NCI-H82 (cell line): ENCODE measurements at places on chromosomes 16 and 17.

DNA sequence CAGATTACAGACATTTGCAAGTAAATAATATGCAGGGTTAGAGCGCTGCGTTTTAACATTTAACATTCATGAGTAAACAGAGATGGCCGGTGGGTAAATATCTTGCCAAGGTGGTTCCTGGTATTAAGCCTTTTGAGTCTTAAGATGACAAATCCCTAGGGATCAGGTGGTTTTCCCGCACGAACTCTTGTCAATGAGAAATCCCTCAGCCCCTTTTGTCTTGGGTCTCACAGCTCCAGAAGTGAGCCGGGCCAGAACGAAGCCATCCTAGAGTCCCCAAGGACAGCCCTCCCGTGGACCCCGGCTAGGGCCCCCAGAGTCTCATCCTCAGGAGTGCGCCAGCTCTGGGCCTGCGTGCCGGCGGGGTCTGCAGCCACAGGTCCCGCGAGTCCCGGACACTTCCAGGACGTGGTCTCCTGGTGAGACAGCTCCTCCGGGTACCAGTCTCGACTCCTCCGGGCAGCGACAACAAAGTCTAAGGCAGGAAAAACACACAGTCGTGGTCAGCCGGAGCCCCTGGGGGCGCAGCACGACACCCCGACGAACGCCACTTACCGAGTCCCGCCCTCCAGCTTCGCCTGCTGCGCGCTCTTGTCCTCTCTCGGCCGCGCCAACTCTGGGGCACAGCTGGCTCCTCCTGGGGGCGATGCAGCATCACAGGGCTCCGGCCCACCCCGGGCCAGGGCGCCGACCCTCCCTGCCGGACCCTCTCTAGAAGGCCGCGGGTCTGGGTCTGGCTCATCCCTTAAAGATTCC lies 13.3 kb downstream of the MIS12 start:
- DNase-seq, result peak; percentile 54

DNA sequence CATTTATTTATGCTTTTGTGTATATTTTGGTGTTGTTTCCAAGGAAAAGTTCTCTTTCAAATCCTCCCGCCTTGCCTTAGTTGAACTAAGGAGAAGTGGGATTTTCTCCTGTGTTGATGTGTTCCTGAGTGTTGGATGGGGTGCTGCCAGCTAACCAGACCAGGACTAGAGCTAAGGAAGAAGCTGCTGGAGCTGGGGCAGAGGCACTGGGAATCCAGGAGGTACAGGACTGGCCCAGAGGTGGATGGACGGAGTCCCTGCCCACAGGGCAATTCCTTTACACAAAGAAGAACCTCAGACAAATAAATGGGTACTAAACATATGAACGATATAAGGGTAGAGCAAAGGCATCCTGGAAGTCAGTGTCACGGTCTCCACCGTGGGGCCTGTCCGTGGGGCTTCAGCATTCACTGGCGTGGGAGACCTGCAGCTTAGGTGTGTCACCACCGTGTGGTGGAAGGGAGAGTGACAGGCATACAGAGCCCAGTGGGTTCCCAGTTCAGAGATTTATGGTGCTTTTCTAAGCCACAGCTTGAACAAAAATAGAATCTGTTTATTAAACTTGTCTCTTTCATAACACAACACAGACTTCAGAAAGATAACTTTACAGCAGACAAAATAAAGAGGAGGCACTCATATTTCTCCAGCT lies 270.7 kb downstream of the NTN1 start:
- DNase-seq, result peak; percentile 58

DNA sequence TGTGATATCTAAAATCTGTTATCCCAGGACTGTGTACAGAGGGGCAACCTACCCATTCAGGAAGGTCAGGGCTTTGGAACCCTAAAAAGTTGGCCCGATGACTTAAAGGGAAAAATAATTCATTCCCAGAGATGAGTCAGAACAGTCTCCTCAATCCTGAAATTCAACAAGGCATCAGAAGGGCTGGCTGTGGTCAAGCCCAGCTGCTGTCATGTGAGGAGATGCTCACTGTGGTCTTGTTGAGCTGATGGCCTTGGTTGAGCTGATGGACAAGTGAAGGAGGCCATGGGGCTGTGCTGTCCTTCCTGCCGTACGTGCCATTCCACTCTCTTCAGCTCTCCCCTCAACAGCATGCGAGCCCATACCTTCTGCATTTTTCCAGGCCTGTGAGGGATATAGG lies 20.9 kb upstream of the DRG2 start:
- no peak for DNase-seq

GRCh38 chr16:78460428-78460827 lies 361.0 kb downstream of the WWOX start:
- DNase-seq, result no peak

- no peak for DNase-seq
Observed at GRCh38 chr17:8572764-8573163, 57.8 kb downstream of the MYH10 start.

DNA sequence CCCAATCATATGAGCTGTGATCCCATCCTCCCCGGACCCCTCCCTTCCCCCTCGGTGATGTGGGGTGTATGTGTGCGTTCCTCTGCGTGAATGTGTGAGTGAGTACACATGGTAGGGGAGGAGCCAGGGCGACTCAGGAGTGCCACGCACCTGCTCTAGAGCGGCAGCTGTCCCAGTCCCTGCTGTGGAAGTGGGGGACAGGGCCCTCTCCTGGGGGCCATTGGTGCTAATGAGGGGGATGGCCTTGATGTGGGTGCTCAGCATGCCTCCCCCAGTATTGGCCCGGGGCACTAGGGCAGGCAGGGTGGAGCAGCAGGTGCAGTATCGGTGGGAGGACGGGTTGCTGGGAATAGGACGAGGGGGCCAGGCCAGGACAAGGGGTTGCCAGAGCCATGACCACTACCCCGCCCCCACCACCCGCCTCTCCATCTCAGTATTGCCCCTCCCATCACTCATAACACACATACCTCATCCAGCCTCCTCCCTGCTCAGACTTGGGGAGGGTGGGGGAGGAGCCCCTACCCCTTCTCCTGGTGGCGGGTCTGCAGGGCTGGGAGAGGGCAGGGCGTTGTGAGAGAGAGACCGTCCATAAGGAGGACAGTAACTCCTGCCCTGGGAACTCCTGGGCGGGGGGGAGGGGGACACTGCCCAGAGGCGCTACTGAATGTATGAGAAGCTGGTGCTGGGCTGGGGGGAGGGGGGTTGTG lies 8.5 kb downstream of the NR1D1 start:
- DNase-seq, result peak; percentile 73

DNA sequence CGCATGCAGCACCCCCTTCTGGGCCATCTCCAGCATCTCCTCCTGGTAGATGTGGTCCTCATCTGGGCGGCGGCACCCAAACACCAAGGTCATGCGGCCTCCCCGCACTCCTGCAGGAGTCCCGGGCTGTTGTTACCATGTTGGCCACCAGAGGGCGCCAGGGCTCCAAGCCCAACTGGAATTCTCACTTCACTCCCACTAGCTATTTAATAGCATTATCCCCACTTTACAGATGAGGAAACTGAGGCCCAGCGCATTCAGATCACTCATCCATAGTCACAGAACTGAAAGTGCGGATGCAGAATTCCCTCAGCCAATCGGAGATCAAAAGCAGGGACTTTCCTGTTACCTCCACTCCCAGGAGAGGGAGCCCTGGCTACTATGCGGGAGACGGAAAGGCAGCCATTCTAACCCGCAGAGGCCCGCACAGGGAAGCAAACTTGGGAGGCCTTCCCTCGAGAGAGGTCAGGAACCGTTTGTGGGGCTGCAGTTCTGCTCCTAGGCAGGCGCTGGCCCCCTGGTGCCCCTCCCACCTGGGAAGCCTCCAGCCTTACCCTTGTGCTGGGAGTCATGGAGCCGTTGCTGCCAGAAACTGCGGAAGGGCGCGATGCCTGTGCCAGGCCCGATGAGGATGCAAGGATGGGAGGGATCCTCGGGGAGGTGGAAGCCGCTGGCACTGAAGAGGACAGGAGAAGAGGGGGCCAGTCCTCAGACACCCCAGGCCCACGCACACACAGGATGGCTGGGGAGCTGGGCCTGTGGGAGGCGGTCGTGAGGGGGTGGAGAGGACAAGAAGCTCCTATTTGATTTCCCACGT lies 40.1 kb downstream of the NOS2 start:
- DNase-seq, result peak; percentile 80

- DNase-seq, result no peak
Observed at GRCh38 chr16:85459529-85460251, 153.4 kb upstream of the GSE1 start.

GRCh38 chr17:77893144-77894044 lies 65.1 kb upstream of the TNRC6C start:
- DNase-seq, result no peak

DNA sequence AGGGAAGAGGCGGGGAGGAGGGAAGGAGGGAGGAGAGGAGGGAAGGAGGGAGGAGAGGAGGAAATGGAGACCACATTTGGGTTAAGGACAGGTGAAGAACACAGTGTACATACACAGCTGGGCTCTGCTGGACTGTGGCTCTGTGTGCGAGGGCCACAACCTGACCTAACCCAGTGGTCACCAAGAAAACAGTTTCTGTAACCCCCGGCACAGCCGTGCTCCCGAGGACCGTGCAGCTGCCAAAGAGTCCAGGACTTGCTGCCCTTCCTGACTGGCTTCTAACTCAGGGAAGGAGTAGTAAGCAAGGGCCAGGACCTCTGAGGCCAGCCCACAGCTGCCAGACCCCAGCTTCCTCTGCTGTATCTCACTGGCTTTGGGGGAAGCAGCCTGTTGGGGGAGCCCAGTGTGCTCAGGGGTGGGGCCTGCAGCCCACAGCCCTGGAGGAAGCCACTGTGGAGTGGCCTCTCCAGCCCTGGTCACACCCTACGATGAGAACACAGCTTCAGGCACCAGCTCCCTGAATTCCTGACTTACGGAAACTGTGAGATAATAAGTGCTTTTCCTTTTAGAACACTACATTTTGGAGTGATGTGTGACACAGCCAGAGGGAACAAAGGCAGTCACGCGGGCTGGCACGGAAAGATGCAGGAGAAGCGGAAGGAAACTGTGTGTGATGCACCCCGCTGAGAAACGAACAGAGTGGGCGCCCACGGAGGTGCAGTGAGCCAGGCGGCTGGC lies 32.3 kb downstream of the SLC7A5 start:
- DNase-seq, result no peak

GRCh38 chr16:86354641-86355513 lies 155.4 kb upstream of the FOXF1 start:
- no peak for DNase-seq

DNA sequence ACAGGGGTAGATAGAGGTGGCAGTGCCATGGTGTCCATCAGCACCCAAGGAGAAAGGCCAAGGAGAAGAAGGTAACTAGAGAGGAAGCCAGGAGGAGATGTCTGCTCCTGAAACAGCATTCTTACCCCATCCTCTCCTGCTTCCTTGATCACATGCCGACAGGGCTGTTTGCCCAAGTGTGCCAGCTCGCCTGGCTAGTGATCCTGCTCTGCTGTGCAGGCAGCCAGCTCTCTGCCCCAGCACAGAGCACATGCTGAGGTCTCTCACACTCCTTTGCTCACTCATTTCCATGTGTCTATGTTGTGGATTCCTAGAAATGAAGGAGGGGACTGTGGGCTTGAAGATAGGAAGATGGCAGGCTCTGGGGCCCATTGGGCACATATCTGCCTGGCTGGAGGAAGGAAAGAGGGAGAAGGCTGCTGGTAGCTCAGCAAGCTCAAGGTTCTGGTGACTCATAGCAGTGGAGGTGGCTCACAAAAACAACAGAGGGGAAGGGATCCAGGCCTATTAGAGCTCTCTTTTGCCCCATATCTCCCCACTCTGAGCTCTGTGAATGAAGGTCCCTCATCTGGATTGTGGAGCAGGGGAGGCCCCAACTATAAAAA lies 54.3 kb downstream of the NEUROD2 start:
- DNase-seq, result no peak

GRCh38 chr16:87762620-87763019 lies 3.2 kb downstream of the KLHDC4 start:
- no peak for DNase-seq

DNA sequence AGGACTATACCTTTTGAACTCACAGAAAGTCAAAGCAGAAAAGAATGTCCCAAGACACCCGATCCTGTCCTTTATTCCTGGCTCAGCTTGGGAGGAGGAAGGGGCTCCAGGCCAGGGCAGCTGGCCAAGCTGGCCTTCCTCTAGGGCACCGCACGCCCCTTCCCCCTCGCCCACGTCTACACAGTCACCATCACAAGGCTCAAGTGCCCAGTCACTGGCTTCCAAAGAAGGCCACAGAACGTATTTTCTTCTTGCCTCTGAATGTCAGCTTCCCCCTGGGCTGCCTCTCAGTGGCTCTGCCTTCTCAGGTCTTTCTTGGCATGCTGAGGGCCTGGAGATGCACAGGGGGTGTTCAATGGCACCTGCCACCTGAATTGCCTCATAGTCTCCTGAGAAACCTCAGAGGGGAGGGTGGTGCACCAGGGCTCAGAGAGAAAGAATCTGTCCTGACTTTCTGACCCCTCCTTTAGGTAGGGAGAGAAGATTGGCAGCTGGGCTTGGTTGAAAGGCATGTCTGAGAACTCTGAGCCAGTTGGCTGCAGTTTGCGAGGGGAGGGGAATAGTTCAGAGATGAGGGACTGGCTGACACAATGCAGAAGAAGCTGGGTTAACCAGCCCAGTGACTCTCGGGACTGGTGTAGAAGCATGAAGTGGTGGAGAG lies 2.1 kb downstream of the DHRS11 start:
- DNase-seq, result no peak

DNA sequence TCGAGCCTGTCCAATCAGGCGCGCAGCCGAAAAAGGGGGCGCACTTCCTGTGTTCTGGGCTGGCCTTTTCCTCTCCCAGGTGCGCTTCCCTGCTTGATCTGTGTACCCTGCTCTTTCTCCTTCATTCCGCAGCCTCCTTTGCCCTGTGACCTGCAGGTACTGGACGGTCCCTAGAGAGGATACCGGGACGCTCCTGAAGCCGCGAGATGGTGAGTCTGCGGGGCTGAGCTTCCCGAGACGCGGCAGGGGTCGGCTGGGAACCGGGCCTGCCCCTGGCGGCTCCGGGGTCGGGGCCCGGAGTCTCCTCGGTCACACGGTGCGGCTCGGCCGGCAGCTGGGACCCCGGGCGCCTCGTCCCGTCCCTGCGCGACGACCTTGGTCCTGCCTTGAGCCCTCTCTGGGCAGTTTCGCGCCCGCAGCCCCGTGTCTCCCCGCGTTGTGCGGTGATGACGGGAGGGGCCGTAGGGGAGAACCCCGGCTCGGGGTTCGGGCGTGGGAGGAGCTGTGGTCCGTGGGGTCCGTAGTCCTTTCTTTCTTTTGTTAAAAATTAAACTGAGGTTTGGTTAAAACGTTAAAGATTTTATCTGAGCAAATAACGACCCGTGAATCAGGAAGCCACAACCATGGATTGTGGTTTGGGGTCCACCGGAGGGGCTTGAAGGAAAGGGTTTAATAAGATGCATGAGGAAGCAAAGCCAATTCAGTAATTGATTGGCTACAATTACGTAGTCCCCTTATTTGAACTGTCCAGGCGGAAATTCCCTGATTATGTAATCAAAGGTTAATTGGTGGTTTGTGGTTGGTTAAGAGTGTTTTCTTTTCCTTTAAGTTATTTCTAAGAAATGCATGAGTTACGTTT lies 172.8 kb upstream of the ZNF267 start:
- no peak for DNase-seq

GRCh38 chr16:56121156-56121500 lies 70.2 kb upstream of the GNAO1 start:
- DNase-seq, result no peak
